ENCODE measurements at places on chromosomes 6 and 20.

- no peak for DNase-seq
These were observed 54.0 kb downstream of the PLG start for GRCh38 chr6:160756021-160756420.

DNA sequence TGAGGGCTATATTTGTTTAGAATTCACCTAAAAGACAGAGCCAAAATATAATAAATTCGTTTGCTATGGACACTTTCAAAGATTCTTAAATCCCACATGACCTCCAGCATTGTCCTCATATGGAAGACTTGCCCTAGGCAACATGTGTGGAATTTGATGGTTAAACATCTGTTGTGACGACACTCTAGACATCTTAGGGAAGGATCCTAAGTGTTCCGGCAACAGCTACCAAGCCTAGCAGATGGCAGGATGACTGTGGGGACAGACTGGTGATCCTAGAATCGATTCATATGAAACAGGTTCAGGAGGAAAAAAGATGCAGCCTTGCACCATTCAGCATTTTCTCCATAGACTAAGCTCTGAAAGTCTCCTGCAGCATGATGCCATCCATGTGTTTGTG, 77.6 kb upstream of the BACH2 start:
- DNase-seq: no peak

GRCh38 chr6:150511313-150511712, 88.4 kb upstream of the PLEKHG1 start:
- DNase-seq: no peak

DNA sequence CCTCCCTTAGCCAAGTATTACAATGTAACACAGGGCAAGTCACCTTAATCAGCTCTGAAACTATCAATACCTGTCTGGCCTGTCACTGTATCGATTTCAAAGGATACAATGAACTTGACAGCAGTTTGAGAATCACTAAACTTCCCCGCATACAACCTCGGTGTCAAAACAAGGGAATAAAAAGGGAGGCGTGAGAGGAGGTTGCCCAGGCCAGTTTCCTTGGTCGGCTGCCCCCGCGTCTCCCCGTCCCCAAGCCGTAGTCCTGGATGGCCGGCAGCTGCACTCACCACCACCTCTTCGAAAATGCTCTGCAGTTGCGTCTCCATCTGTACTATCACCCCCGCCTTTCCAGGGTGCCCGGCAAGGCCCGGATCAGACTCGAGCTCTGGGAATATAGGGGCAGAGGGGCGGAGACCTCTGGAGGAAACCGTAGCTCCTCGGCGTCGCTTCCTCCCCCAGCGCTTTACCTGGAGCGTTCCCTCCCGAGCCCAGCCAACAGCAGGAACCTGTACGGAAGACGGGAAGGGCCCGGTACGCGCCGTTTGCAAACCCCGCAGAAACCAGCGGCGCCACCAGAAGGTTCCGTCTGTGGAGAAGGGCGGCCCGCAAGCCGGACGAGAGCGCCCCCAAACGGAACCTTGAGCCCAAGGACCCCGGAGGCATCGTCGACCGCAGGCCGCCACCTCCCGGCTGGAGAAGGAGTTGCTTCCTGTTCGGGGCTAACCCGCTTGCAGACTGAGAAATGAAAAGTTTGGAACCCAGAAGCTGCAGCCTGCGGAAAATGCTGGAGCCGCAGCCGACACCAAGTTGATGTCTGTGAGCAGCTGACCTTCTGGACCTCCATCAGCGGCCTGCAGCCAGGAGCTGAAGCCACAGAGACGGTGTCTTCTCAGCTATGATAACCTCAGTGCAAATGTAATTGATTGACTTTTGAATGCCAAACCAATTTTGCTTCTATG, at the start of gene MED23:
Gene MED23 (minus strand): TSS at position 519 of the 959 bp plus-strand sequence. CDS start 193 bp downstream, at position 326.
- peak; percentile 85 for DNase-seq

GRCh38 chr20:16942756-16943155, 194.6 kb downstream of the OTOR start:
- DNase-seq: no peak

- DNase-seq: no peak
These were observed 39.3 kb downstream of the GTF2H5 start for GRCh38 chr6:158207422-158207788.

GRCh38 chr20:53869466-53870258, 200.7 kb downstream of the BCAS1 start:
- no peak for DNase-seq

DNA sequence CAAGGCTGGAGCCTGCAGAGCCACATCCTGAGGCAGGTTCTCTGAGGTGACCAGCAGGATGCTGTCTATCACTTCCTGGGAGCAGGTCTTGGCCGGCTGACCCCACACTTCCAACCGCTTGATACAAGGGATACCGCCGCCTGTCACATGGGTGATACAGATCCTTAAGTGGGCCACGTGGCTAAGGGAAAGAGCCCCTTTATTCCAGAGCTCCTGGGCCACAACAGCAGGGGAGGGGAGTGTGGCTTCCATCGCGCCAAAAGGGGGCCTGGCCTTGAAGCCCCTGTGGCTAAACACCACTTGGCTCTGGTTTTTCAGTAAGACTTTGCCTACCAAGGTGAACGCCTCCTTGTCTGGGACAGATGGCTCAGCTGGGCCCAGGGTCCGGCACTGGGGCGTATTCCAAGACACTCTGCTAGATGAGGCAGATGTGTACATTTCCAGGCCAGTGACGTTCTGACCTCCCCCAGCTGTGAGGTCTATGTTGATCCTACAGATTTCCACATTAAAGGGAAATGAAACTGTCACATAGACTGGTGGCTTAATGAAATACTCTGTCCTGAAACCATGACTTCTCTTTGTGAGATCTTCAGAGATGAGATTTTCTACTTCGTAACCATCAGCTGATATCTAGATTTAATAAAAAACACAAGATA, 37.6 kb upstream of the AVP start:
- DNase-seq: no peak

DNA sequence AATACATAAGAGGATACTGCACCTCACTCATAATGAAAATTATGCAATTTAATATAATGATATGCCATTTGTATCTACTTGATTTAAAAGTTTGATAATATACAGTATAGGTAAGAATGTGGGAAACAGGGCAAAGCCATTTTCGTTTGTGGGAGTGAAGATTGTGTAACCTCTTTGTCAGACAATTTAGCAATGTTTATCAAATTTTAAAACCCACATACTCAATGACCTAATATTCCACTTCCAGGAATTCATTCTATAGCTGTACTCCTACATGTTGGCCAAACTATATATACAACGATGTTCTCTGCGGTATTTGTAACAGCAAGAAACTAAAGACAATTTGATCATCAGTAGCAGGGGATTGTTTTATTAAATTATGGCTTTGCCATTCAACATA, 17.8 kb upstream of the FKBP5 start:
- no peak for DNase-seq

GRCh38 chr6:77715588-77715987, 62.7 kb downstream of the MEI4 start:
- DNase-seq: no peak

DNA sequence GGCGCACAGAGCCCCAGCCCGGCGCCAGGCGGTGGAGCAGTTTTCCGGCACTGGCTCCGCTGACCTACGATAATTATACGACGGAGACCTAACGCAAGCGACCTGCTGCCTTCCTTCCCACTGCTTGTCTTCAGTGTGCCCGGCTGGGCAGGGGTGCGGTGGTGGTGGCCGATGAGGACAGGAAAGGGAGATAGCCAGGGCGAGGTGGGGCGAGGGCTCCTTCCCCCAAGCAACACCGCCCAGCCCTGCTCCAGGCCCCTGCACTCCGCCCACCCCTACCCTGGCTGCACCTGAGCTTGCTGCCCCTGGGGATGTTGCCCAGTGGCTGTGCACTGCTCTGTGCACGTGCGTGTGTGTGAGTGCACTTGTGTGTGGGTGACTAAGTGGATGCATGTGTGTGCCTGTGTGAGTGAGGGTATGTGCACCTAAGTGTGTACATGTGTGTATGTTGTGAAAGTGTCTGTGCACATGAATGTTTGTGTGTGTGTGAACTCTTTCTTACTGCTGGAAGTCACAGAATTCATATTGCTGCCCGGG, 42.6 kb upstream of the IRF4 start:
- DNase-seq: no peak

DNA sequence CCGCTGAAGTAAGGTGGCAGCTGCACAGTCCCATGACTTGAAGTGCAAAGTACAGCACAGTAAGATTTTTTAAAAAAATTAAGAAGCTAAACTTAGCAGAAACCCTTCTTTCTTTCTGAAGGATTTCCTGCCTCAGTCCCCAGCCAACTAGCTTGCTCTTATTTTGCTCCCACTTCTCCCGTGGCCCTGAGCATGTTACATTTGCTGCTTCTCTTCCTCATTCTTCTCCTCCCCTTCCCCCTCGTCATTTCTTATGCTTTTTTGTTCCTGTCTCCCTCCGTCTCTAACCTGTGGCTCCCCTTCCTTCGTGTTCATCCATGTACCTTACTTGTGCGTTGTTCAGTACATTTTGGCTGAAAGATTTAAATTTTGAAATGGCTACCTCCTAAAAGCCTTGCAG, 123.0 kb downstream of the SASH1 start:
- no peak for DNase-seq

DNA sequence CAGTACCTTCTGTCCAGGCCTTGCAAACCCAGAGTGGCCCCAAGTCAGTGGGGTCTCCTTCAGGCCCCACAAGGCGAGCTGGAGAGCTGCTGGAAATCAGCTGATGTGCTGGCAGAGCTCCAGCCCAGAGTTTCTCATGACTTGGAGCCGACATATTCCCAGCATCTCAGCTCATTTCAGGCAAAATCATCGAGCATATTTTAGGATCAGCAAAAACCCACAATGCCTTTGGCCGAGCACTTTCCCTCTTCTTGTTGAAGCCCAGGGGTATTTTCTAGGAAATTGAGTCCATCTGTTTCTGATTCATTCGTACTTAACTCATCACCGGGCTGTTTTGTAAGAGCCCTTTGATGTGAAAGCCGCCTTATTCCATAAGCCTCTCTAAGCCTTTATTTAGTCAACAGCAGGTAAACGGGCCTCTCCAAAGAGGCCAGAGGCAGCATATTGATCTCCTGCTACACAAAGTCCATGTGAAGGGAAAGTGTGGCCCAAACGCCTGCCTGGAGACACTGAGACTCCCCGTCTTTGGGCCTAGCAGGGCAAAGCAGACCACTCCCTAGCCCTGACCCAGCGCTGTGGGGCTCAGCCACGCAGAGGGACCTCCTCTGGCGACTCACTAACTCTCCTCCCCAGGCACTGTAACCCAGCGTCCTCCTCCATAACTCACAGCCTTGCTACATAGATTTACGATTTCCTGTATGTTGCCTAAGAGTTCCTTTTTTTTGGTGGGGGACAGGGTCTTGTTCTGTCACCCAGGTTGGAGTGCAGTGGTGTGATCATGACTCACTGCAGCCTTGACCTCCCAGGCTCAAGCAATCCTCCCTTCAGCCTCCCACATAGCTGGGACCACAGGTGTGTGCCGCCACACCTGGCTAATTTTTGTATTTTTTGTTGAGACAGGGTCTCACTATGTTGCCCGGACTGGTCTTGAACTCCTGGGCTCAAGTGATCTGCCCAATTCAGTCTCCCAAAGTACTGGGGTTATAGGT, 12.1 kb upstream of the C20orf203 start:
- DNase-seq: no peak

DNA sequence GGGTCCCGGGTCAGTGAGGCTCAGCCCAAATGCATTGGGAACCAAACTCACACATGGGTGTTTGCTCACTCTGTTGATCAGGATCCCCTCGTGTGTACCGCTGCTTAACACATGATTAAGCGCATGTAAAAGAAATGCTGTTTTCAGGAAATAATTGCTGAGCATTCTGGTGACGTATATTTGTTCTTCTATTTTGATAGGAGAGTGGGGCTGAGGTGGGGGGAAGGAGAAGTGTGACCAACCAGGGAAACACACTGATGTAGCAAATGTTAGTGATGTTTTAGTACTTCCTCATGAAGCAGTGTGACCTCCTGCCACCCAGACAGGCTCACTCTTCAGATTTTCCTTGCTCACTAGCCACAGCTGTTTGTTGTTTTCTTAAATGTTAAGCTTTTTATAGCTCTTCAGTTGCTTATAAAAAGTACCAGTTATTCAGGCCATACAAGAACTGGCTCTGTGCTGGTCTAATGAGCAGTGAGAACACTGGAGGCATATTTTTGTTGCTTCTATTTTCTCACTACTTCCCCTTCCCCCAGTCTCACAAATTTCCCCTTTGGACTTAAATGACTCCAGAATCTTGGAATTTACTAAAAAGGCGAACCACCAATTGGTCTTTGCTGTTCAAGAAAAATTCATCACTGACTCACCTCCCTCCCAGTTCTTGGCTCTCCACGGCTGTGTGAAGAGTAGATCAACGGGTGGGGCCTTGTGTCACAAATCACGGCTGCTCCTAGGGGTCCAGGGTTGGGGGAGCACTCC, 79.2 kb upstream of the BACH2 start:
- no peak for DNase-seq

DNA sequence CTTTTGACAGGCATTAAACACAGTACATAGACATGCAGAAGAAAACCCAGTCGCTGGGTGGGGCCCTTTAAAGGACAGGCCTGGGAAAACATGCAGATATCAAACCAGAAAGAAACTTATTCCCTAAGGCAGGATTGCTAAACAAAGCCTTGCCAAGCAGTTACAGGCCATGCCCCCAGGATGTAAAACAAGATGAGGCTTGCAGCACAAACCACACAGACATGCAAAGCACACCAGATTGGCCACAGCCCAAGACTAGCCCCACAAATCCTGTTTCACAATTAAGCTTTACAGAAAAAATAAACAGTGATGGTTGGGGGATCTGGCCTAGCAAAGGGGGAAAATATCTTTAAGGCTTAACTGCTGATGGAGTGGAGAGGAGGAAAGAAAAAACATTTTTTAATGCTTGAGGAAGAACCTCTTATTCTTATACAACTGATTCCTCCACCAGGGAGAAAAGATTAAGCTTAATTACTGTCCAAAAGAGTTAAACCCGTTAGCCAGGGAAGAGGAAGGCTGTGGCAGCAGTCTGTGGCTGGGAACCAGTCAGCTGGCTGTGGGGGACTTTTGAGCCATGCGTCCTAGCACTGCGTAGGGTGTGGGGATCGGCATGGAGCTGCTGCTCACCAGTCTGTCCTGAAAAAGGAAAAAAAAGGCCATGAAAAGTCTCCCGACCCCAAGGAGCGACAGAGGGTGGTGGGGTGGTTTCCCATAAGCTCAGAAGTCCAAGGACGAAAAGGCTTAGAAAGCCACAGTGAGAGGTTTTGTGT, 28.4 kb downstream of the COL19A1 start:
- no peak for DNase-seq

- no peak for DNase-seq
These were observed at the start of gene MRAP2 for GRCh38 chr6:84033523-84034451. Gene MRAP2, plus strand, starts transcription at chr6:84033772. Its CDS starts 21,547 bp downstream, at chr6:84055319.

- DNase-seq: no peak
These were observed 34.9 kb downstream of the UBE2V1 start for GRCh38 chr20:50077818-50078601.

GRCh38 chr6:37630281-37630799, 67.3 kb downstream of the MDGA1 start:
- no peak for DNase-seq

DNA sequence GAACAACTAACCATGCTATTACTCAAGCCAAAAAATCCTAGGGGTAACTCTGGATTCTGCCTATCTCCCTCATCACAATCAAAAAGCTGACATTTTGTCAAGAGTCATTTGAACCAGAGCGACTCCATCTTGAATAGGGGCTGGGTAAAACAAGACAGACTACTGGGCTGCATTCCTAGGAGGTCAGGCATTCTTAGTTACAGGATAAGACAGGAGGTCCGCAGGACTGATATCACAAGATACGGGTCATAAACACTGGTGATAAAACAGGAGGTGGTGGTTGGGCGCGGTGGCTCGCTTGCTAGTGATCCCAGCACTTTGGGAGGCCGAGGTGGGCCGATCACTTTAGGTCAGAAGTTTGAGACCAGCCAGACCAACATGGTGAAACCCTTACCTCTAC, 32.2 kb downstream of the C6orf52 start:
- DNase-seq: no peak

All from stimulated activated CD8-positive, alpha-beta memory T cell treated with anti-CD3 and anti-CD28 coated beads, Interleukin-4, amount 100 ng/mL, for 4 hours (primary cell).